ENCODE measurements at places on chromosomes 13 and 19.

DNA sequence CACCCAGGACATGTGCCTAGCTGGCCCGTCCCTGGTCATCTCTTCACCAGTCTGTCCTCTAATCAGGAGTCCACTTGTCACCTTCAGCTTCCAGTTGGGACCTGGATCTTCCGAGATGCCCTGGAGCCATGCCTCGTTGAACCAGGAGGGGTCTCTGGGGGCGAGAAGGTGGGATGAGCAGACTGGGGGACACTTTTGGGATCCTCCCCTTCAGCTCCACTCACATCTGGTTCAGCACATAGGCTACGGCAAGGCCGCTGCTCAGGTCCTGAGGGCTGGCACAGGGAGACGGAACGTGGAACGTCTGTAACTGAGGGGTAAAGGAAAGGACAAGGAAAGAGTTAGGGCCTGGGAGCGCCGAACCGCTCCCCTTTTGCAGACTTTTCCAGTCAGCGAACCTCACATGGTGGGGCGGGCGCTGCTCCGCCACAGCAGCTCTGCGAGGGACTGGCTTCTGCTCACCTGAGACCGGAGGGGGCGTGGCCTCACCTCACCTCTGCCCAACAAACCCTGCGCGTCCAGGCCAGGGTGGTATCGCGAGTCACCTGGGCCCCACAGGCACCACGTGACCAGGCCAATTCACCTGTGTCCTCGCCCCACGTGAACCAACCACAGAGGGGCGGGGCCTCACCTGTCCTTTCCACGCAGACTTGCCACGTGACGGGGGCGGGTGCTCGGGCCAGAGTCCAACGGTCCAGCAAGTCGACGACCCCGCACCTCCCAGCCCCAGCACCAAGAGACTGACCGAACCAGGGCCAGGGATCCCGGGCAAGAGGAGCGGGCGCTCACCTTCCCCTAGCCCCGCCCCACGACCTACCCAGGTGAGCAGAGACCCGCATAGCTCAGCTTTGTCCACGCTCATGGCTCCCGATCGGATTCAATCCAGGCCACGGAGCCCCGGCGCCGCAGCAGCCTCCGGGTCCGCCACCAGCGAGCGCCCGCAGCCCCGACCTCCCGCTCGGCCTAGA lies at the start of gene HOOK2:
HOOK2 (minus strand) TSS at position 965 of the 968 bp plus-strand sequence; CDS start at position 862, 103 bp downstream.
- peak; percentile 73 for DNase-seq

- DNase-seq = no peak
Observed at GRCh38 chr13:94431574-94431973, 47.9 kb downstream of the DCT start.

- no peak for DNase-seq
Observed at GRCh38 chr13:34249546-34250039, 431.6 kb downstream of the RFC3 start.

DNA sequence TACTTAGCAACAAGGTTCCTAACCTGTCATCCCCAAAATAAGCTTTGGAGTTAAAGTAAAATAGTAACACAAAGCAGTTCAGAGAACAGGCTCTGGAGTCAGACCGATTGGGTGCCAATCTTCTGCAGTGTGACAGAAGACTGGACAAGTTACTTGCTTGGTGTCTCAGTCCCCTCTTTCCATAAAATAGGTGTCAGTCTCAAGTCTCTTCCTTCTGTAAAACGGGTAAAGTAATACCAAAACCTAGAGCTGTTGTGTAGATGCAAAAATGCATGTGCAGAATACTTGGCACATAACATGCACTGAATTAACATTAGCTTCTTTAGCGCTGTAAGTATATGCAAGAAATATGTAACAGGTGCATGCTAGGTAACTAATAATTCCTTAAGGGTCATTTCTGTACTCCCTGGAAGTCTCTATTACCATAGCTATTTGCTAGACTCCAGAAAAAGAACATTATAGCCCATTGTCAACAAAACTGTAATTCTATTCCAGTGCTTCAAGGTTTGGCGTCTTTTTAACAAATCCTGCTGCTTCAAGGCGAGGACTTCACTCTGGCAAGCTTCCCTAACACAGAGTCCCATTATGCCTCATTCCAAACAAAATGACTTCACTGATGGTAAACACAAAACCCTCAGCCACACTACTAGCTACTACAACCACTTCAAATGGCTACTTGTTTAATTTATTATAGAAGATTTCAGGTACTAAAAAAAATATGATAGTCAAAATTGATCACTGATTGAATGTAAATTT lies 32.8 kb downstream of the ELF1 start:
- DNase-seq = no peak

DNA sequence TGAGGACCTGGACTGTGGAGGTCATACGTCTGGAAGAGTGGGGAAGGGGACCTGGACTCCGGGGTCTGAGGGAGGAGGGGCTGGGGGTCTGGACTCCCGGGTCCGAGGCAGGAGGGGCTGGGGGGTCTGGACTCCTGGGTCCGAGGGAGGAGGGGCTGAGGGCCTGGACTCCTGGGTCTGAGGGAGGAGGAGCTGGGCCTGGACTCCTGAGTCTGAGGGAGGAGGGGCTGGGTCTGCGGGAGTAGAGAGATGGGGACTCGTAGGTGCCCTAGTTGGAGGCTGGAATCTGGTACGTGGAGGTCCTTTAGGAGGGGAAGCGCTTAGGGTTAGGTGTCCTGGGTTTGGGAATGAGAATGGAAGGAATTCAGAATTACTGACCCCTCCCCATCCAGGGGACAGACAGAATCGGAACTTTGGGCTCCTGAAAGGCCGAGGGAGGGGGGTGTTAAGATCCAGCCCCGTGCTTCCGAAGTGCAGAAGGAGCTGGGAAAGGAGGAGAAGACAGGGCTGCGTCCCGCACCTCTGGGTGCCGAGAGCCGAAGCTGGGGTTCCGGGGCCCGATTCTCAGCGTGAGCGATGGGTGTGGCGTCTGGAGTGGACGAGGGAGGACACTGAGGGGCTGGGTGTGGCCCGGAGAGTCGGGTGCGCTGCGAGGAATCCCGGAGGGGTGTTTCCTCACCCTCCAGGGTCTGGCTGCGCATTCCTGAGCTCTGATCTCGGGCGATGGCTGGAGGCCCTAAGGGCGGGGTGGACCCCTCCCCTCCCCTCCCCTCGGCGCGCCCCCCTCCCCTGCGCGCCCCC lies 608 bp downstream of the MYADM start:
- DNase-seq = peak; percentile 79

DNA sequence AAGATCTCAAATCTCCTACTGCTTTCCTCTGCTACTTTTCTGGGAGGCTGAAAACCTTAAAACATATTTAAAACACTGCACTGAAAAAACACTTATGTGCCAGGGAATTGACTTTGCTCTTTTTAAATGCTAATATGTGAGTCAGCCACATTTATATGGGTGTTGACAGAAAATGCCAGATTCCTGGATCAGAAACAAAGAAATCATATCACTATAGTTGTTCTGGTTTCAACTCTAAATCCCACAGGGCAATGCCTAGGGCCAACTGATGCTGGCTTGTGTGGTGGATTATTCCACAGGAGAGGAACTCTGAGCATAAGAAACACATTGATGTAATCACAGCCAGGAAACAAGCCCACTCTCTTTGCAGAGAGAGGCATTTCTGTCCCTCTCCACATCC lies 1439.0 kb upstream of the SPRY2 start:
- DNase-seq = no peak

DNA sequence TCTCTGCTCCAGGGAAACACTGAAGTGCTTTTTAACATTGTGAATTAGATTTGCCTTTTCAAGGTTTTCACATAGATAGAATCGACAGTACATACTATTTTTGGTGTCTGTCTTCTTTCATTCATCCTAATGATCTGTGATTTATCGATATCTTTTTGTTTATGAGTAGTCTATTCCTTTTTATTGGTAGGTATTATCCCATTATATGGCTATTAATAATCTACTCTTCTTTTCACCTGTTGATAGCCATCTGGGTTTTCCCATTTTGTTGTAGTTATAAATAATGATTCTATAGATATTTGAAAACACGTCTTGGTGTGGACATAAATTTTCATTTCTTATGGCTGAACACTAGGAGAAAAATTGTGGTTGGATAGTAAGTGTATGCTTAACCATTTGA lies 262.6 kb downstream of the MAB21L1 start:
- DNase-seq = no peak

GRCh38 chr13:35888981-35889380 lies 242.2 kb downstream of the DCLK1 start:
- DNase-seq = no peak

GRCh38 chr19:58560921-58561320 lies 2.5 kb upstream of the UBE2M start:
- no peak for DNase-seq

DNA sequence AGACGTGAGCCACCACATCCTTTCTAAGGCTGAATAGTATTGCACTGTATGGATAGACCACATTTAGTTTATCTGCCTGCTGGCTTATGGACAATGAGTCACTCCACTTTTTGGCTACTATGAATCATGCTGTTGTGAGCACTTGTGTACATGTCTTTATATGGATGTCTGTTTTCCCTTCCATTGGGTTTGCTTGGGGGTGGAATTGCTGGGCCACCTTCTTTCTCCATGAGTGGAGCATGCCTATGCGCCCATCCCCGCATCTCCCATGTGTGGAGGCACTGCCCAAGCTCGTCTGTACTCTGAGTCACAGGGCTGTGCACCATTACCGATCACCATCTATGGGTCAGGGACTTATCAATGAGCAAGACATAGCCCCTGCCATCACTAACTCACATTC lies 127.2 kb upstream of the GJB6 start:
- DNase-seq = no peak

DNA sequence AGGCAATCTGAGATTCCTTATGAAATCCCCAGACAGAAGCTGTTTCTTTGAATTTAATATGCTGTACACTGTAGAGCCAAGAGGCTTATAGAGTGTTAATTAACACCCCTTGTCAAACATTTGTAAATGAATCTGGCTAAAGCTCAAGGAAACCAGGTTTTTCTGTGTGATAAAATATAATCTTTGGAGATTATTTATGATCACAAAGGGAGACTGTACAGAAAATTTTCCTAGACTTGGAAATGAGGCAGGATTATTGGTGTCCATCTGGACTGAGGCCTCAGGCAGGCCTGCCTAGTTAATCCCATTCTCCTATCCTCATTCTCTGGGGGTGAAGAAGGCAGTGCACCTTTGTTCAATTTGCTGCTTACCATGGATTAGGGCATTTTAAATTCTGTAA lies 17.8 kb downstream of the KL start:
- no peak for DNase-seq

DNA sequence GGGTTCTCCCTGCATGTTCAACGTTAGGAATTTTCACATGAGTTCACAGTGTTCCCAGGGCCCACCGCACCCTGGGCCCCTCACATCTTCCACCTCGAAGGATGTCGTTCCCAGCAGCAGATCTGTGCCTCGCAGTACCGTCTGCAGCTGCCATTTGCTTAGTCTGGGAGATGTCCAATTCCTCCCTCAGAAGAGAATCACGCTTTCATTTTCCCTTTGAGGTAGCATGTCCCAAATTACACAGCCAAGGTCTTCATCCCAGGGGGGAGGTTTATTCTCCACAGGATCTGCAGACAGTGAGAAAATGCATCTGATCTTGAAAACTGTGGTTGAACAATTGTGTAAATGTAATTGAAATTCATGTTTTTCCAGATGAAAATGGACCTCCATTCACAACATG lies 150.2 kb downstream of the DCT start:
- DNase-seq = no peak

DNA sequence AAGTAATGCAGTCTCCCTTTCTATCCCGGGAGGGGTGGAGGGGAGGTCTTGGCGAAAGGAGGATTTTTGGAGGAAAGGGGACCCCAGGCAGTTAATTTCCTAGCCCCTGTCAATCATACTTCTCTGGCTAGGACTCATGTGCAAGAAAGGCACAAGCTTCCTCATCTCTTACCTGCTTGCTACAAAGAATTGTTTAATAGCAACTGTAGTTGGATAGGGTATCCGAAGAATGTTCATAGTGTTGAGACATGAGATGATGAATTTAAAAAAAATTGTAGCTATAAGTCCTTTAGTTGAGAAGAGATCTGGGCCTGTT lies 525 bp downstream of the BORA start:
- no peak for DNase-seq

GRCh38 chr13:42812316-42812715 lies 30.9 kb downstream of the FAM216B start:
- DNase-seq = no peak

DNA sequence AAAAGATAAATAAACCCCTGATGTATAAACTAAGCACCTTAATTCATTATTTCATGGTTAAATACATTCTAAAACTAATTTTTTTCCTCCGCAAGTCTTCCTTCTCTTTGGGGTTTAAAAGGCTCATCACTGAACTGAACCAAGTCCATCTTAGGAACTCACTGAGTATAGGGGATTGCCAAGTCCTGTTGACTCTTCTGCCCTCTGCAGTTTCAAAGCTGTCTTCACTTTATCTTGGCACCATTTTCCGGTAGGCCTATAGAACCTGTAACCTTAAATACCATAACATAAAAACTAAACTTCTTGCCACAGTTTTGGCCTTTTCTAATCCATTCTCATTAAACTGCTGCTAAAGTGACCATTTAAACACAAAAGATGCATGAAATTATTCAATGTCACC lies 66.5 kb upstream of the USPL1 start:
- no peak for DNase-seq

DNA sequence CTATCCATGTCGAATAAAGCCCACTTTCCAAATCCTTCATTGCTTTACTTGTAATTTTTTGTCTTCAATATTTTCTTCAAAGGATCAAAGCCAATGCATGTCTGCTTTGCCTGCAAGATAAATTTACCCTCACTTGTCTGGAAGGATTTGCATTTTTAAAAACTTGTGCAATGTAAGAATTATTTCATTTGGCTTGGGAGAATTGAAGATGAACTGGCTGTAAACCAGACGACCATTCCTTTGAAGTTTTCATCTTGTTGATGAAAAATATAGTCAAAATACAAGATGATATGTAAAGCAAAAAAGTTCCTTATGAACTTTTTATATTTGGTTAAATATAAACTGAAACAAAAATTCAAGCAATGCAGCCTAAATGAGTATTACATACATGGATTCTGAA lies 225.0 kb downstream of the SLITRK1 start:
- no peak for DNase-seq

DNA sequence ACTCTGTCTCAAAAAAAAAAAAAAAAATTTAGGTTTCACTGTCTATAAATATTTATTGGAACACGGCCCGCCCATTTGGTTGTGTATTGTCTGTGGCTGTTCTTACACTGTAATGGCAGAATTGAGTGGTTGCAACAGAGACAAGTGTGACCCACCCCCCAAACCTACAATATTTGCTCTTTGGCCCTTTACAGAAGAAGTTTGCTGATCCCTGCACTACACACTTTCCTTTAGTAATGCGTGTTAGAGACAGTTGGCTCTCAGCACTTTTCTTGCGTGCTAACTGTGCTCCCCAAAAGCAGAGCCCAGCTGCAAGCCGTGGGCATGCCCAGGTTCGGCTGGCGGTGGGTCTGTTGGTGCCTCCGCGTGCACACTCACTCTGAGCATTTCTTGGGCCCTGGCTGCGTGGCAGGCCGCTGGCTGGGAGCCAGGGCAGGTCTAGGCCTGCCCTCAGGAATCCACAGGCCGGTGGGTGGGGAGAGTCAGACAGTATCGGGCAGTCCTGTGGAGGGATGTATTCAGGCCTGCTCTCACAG lies 72.6 kb downstream of the SIPA1L3 start:
- DNase-seq = no peak

All from ecto neural progenitor cell (in vitro differentiated cells).